Upper lobe of left lung (tissue), 6 donors: ENCODE measurements at places on chromosomes 6 and 20.
A peak's percentile ranks its signal among the peaks of the same experiment; 100 is the strongest.

- DNase-seq, result no peak
Observed at GRCh38 chr6:95967594-95967993, 48.2 kb upstream of the FUT9 start.

GRCh38 chr6:12528136-12528535 lies 188.4 kb upstream of the PHACTR1 start:
- no peak for DNase-seq

GRCh38 chr20:45358282-45359068 lies 4.5 kb upstream of the SYS1 start:
- peak; percentile 94 for DNase-seq

GRCh38 chr20:24752612-24753011 lies 196.5 kb upstream of the CST7 start:
- peak; percentile 9 for DNase-seq

DNA sequence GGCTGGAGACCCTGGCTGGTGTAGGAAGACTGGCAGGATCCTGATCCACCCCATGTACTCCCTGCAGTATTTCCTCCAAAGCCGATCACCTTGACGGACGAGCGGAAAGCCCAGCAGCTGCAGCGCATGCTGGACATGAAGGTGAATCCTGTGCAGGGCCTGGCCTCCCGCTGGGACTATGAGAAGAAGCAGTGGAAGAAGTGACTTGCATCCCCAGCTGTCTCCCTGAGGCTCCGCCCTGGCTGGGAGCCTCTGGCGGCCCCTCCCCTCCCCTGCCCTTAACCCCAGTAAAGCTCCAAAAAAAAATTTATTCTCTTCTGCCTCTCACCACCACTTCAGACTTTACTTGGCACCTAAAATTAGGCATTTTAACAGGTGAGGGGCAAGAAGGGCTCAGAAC lies 7.0 kb downstream of the COX4I2 start:
- no peak for DNase-seq

DNA sequence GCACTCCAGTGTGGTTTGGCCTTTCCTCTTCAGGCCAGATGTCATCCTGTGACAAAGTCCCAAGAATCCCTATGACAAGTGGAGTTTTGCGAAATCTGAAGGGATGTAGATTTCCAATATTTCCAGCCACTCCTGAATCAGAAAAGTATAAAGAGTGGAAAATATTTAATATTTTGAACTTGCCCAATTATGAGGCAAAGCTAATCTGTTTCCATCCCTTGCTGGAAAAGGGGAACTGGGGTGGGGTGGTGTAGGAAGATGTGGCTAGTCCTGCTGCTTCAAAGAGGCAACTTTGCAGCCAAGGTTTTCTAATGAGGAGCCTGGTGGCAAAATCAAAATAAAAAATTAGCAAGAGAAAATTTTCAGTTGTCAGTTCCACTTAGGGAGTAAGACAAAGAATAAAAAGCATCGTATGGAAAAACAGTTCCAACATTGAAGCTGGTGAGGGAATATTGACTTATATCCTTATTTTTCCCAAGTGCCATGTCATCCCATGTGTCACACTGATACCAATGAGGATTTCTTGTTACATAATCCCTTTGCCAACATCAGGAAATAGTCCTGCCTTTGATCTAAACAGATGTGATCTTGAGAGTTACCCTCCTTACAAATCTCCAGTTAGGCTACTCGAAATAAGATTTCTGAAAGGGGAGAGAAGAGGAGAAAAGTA lies 480.0 kb upstream of the JARID2 start:
- no peak for DNase-seq

DNA sequence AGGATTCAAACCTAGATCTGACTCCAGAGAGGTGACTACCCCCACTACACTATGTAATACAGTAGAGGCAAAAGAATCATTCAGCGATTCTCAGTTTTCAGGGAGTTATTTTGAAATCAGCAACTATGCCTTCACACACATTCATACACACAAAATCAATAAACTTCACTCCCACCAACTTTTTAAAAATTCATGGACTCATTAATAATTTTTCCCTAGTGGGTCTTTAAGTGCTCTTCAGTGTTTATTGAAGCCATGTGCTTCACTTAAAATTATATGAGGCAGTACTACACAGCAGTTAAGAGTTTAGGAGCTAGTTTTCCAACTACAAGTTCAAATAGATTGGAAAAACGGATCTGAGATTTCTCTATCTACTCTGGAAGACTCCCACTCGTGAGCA lies 452.7 kb upstream of the ADGRB3 start:
- DNase-seq, result no peak

DNA sequence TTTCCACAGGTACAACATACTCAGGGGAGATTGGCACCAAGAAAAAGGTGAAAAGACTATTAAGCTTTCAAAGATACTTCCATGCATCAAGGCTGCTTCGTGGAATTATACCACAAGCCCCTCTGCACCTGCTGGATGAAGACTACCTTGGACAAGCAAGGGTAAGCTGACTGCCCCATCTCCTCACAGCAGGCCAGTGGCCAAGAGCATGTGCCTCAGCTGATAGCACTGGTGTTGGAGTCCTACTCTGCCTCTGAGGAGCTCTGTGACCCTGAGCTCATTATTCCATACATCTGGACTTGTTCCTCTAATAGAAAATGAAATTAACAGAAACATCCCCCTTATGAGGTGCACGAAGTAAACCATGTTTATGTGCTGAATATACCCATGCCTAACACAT lies 102.8 kb downstream of the MTFR2 start:
- no peak for DNase-seq

DNA sequence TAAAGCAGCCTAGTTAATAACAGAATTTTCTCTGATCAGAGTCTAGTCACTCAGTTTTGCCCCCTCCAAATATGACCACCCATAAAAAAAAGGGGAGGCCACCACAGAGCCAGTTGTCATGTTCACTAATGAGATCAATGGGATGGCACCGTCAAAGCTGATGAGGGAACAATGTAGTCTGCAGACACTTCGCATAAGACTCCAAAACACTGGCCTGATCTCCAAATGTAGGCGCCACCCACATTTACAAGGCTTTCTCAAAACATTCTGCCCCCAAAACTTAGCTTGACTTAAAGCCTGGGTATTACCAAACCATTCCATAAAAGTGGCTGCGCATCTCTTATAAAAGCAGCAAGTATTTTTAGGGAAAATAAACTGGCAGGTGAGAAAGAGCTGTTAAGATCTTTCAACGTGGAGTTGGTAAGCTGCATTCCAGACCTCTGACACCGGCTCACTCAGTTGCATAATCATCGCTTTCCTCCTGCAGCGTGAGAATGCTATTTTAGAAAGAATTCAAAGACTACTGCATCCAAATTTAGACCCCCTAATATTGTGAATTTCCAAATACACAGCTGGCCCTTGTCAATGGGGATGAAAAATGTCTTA lies 59.3 kb downstream of the TBC1D7 start:
- no peak for DNase-seq

DNA sequence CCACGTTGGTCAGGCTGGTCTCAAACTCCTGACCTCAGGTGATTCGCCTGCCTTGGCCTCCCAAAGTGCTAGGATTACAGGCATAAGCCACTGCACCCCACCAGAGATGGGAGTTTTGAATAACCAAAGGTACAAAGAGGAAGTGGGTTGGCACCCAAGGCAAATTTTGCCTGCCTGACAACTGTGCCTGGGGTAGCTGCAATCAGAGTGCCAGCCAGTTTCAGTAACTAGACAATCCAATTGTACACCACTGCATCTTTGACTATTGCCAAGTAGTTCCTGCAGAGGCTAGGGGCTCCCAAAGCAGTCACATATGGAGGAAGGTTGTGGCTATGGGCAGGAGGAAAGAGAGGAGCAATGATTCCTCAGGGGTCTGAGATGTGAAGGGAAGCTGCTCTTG lies 16.6 kb downstream of the ZC3H12D start:
- no peak for DNase-seq

GRCh38 chr6:165222315-165223025 lies 86.9 kb downstream of the C6orf118 start:
- DNase-seq, result no peak

- DNase-seq, result no peak
Observed at GRCh38 chr20:43751167-43752050, 24.6 kb upstream of the GTSF1L start.

DNA sequence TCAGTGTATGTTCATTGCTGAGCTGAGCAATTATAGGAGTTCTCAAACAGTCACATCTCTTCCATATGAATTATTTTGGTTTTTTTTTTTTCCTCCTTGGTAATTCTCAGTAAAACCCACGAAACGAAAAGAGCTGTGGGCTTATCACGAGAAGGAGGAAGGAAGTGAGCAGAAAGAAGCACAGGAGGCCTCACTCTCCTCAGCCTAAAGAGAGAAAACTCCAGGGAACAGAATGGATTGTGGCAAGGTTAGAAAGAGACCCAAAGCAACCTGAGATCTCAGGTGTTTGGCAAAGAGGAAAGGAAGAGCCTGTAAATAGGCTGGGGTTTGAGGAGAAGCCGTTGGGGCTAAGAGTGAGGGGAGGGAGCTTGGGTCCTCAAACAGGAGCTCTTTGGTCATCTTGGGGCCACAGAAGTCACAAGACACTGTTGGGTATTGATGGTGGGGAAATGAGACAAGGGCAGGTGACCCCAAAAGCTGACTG lies 67.8 kb upstream of the CITED2 start:
- no peak for DNase-seq

GRCh38 chr6:11535801-11536230 lies 1.7 kb upstream of the TMEM170B start:
- no peak for DNase-seq

DNA sequence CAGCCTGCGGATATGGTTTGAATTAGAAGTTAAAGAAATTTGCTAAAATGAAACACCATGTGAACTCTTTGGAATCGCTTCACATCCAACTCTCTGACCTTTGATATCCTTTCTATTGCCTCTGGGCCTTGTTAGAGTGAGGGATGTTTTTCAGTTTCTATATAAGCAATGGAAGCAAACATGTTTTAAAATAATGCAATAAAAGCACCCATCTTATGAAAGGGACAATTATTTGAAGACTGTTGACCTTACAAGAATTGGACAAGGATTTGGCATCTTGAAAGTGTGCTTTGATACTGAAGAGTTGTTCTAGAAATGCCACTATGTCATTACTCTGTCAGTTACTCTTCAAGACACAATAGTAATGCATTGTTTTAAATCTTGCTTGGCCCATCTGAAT lies 221.4 kb downstream of the PLCB4 start:
- no peak for DNase-seq
